ENCODE measurements at places on chromosomes 13 and 19.
A peak's percentile ranks its signal among the peaks of the same experiment; 100 is the strongest.

- H3K36me3 ChIP-seq: peaks cover 27% of the 10 kb centered on the region
- H3K4me1 ChIP-seq: peaks cover 40% of the 10 kb centered on the region
Observed at GRCh38 chr13:73715911-73716510, 418.2 kb downstream of the KLF12 start.

DNA sequence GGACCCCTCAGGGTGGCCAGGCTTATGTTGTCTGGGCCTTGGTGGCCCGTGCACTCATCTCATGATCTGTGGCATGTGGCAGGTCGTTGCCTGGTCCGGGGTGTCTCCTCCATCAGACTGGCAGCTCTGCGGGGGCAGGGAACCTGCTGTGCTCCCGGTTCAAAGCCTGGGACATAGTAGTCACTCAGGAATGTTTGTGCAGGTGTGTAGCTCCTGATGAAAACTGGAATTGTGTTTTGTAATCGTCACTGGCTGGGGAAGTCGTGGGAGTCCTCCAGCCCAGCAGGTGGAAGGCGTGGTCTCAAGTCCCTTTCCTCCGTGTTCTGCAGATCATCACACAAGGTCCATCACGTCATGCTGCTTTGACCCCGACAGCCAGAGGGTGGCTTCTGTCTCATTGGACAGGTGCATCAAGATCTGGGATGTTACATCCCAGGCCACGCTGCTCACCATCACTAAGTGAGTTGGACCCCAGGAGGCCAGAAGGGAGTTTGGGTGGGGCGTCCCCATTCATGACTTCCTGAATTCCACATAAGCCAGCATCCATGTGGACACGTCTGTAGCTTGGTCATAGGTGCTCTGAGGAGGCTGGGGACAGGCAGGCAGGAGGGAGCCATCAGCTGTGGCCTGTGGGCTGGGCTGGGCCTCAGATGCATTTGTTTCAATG is 19.1 kb downstream of the WDR88 start:
- peaks cover 2% of the 10 kb centered on the region for H3K27me3 ChIP-seq
- no peak overlapping the region for H3K27ac ChIP-seq
- no peak overlapping the region for H3K4me3 ChIP-seq

DNA sequence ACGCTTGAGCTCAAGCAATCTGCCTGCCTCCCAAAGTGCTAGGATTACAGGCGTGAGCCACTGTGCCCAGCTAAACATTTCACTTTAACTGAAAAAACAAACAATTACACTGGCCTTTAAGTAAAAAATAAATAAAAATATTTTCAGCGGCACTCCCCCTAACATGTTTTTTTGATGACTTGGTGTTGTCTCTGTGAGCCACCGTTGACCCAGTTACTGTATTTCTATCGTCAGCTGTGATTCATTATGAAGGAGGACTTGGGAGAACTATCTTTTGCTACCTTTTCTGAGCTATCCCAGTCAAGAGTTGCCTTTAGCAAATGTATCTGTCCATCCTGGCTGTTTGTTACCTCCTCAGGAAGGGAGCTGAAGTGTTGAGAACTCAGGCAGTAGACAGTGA is 18.5 kb upstream of the C19orf33 start:
- no peak overlapping the region for H3K27ac ChIP-seq
- H3K4me3 ChIP-seq: no peak overlapping the region
- H3K36me3 ChIP-seq: peaks cover 12% of the 10 kb centered on the region
- peaks cover 20% of the 10 kb centered on the region for H3K4me1 ChIP-seq

DNA sequence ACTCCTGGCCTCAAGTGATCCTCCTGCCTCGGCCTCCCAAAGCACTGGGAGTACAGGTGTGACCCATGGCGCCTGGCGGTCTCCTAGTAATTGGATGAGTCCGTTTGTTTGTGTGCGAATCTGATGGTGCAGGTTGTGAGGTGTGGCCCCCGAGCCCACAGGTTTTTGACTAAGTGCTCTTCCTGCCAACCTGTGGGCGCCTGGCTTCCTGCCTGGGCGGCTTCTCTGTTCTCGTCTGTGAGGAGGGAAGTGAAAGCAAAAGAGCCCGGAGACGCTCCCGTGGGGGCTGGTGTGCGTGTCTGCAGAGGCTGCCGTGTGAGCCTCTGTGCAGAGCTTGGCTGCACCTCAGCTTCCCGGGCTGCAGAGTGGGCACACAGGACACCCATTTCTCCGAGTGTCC is 10.0 kb downstream of the ARHGAP45 start:
- H3K4me3 ChIP-seq: peak overlapping the region; percentile 88
- peaks cover 43% of the 10 kb centered on the region for H3K4me1 ChIP-seq
- DNase-seq: peak; percentile 98

DNA sequence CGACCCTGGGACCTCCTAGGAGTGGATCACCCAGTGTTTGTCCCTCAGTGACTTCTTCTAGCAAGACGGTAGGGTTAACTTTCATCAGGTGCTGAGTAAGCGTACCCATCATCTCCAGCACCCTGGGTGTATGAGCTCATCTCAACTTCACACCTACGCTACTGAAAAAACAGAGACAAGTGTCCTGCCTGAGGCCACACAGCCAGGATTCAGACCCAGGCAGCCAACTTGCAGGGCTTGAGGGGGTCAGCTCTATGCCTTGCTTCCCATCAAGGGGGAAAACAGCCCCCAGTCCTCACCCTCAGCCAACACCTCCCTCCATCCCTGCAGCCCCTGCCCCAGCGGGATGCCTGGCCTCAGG is 4.6 kb downstream of the TLE2 start:
- H3K4me3 ChIP-seq: peak overlapping the region; percentile 39
- peaks cover 13% of the 10 kb centered on the region for H3K4me1 ChIP-seq
- no peak overlapping the region for H3K27ac ChIP-seq
- peaks cover 23% of the 10 kb centered on the region for H3K27me3 ChIP-seq
- DNase-seq: no peak

GRCh38 chr13:59337070-59337469 is 826.7 kb downstream of the DIAPH3 start:
- H3K27me3 ChIP-seq: no peaks in the 10 kb centered on the region
- no peak overlapping the region for H3K4me3 ChIP-seq
- DNase-seq: no peak

GRCh38 chr19:8387688-8388611 is 2.2 kb upstream of the RAB11B start:
- H3K27ac ChIP-seq: peak overlapping the region; percentile 8
- DNase-seq: no peak
- H3K27me3 ChIP-seq: no peaks in the 10 kb centered on the region
- H3K4me1 ChIP-seq: peaks cover 16% of the 10 kb centered on the region

- peak overlapping the region; percentile 88 for H3K27ac ChIP-seq
- no peaks in the 10 kb centered on the region for H3K27me3 ChIP-seq
- peaks cover 14% of the 10 kb centered on the region for H3K4me1 ChIP-seq
- H3K36me3 ChIP-seq: peaks cover 37% of the 10 kb centered on the region
- H3K4me3 ChIP-seq: peak overlapping the region; percentile 56
- DNase-seq: peak; percentile 70
Observed at GRCh38 chr19:34232566-34233481, 21.5 kb upstream of the GARRE1 start.

DNA sequence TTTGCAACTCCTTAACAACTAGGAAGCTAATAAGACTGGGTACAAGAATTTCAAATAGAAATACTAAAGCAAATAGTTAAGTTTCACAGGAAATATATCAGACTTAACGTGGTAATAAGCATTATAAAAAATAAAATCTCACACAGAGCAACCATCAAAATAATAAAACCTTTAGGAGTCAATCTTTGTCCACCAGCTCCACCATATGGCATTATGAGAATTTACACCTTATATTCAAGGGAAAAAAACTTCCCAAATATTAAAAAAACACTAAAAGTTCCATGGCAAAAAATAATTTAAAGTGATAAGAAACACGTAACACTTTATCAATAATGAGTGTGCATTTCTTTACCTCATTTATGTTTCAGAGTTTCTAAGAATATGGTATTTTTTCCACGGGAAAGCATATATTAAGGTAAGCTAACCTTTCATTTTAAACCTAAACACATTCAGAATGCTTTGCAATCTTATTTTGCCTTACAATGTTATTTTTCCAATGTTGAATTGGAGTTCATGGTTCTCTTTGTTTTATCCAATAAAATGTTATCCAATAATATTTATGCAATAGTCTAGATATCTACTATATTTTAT is 423.2 kb upstream of the SGCG start:
- no peak overlapping the region for H3K27ac ChIP-seq
- no peak for DNase-seq
- no peaks in the 10 kb centered on the region for H3K36me3 ChIP-seq

GRCh38 chr13:30863231-30863630 is 42.8 kb upstream of the MEDAG start:
- H3K4me1 ChIP-seq: peaks cover 4% of the 10 kb centered on the region
- H3K27ac ChIP-seq: no peak overlapping the region
- H3K27me3 ChIP-seq: peaks cover 5% of the 10 kb centered on the region
- no peaks in the 10 kb centered on the region for H3K36me3 ChIP-seq
- H3K4me3 ChIP-seq: no peak overlapping the region

- no peak overlapping the region for H3K27ac ChIP-seq
- H3K27me3 ChIP-seq: no peaks in the 10 kb centered on the region
- DNase-seq: no peak
- H3K4me1 ChIP-seq: peaks cover 21% of the 10 kb centered on the region
- H3K36me3 ChIP-seq: peaks cover 44% of the 10 kb centered on the region
Observed at GRCh38 chr19:10815969-10816644, 19.9 kb downstream of the TMED1 start.

DNA sequence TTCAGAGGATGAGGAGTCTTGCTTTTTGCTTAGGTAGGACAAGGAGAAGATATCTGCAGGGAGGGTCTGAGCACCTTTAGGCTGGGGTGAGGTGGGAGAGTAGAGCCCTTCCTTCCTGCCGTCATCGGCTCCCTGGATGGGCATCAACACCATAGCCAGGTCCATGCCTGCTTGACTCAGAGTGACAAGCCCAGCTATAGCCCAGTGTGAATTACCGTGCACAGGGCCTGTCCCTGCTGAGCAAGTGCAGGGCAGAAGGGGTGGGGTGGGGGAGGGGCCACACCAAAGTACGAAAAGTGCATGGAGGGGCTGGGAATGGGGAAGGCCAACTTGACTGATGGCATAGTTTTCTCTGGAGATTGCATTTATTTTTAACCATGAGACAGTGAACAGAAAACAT is 30.3 kb upstream of the RNF113B start:
- no peaks in the 10 kb centered on the region for H3K36me3 ChIP-seq
- H3K27ac ChIP-seq: no peak overlapping the region
- DNase-seq: no peak
- H3K27me3 ChIP-seq: no peaks in the 10 kb centered on the region
- no peaks in the 10 kb centered on the region for H3K4me1 ChIP-seq
- no peak overlapping the region for H3K4me3 ChIP-seq

DNA sequence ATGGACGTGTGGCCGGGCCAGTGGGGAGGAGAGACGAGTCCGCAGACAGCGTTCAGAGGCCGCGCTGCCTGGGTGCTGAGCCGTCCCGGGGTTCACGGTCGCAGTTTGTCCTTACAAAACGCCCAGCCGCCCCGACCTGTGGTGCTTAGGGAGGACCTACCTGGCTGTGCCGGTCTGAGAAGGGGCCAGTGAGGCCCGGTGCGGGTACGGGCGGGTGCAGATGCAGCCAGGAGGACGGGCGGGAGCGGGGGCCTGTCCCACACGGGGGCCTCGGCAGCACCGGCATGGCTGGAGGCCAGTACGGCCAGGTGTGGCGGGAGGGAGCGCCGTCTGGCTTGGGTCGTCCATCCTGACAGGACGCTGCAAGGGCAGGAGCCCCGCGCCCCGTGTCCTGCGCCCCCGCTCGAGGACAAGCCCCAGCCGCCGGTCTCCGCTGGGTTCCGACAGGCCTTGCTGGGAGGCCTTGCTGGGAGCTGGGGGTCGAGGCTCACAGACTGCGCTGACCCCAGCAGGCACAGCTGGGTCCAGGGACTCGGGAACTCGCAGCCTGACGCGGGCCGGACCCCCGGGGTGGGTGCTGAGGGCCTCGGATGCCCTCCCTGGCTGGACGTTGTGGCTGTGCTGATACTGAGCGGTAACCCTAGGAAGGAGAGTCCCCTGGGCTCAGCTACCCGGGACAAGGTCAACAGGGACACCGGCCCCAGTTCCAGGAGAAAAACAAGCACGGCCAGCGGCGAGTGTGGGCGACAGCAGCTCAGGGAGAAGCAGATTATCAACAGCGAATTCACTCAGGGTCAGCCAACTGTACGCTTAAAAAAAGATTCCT is 5.3 kb upstream of the PROZ start:
- peak overlapping the region; percentile 82 for H3K4me3 ChIP-seq
- H3K27ac ChIP-seq: peak overlapping the region; percentile 79
- peak; percentile 68 for DNase-seq
- peaks cover 9% of the 10 kb centered on the region for H3K36me3 ChIP-seq

GRCh38 chr19:413756-414420 is 4.9 kb upstream of the C2CD4C start:
- H3K27me3 ChIP-seq: peaks cover 11% of the 10 kb centered on the region
- peaks cover 5% of the 10 kb centered on the region for H3K4me1 ChIP-seq
- H3K27ac ChIP-seq: no peak overlapping the region
- no peaks in the 10 kb centered on the region for H3K36me3 ChIP-seq

GRCh38 chr13:44218501-44219240 is 155.0 kb upstream of the SERP2 start:
- H3K27me3 ChIP-seq: peaks cover 20% of the 10 kb centered on the region
- H3K4me1 ChIP-seq: no peaks in the 10 kb centered on the region
- H3K4me3 ChIP-seq: no peak overlapping the region
- no peaks in the 10 kb centered on the region for H3K36me3 ChIP-seq
- no peak overlapping the region for H3K27ac ChIP-seq

DNA sequence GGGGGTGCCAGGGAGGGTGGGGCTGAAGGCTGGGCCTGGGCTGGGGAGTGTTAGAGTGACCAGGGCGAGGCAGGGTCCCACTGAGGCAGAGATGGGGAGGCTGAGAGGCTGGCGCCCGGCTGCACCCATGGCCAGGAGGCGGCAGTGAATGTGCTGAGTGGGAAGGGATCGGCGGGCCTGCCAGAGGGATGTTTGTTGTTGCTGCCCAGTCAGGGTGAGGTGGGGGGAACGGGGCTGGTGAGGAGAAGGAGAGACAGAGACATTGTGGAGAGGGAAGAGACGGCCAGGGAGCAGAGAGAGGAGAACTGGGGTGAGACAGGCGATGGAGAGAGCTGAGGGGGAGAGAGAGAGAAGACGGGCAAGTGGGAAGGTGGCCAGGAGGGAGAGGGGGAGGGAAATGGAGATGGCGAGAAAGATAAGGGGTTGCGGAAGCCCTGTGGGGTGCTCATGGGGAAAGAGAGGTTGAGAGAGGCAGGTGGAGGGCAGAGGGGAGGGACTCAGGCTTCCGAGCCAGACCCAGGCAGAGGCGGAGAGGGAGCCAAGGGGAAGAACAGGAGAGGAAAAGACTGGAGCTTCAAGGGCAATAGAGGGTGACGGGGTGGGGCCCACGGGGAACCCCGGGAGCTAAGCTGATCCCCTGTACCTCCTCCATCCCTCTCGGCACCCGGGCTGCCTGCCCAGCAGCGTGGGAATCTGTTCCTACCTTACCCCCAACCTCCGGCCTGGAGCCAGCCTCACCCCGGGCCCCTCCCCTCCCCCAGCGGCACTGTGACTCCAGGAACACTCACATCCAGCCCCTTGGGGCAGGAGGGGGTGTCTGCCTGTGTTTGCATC is 690 bp upstream of the B3GNT8 start:
- peaks cover 12% of the 10 kb centered on the region for H3K4me1 ChIP-seq
- H3K27ac ChIP-seq: peak overlapping the region; percentile 95
- DNase-seq: peak; percentile 74
- peak overlapping the region; percentile 91 for H3K4me3 ChIP-seq
